ENCODE measurements at places on chromosomes 3 and 15.

- DNase-seq: no peak
Measured at GRCh38 chr3:50749822-50750221, 75.1 kb downstream of the DOCK3 start.

DNA sequence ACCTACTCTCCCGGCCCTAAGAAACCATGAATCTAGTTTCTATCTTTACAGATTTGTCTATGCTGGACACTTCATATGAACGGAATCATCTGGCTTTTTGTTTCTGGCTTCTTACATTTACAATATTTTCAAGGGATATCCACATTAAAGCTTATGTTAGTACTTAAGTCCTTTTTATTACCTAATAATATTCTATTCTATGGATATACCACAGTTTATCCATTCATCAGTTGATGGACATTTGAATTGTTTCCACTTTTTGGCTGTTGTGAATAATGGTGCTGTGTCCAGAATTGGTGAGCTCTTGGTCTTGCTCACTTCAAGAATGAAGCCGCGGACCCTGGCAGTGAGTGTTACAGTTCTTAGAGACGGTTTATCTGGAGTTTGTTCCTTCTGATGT, 42.6 kb downstream of the ARHGAP31 start:
- DNase-seq: no peak

- peak; percentile 75 for DNase-seq
Measured at GRCh38 chr3:37237252-37237651, 62.9 kb upstream of the LRRFIP2 start.

DNA sequence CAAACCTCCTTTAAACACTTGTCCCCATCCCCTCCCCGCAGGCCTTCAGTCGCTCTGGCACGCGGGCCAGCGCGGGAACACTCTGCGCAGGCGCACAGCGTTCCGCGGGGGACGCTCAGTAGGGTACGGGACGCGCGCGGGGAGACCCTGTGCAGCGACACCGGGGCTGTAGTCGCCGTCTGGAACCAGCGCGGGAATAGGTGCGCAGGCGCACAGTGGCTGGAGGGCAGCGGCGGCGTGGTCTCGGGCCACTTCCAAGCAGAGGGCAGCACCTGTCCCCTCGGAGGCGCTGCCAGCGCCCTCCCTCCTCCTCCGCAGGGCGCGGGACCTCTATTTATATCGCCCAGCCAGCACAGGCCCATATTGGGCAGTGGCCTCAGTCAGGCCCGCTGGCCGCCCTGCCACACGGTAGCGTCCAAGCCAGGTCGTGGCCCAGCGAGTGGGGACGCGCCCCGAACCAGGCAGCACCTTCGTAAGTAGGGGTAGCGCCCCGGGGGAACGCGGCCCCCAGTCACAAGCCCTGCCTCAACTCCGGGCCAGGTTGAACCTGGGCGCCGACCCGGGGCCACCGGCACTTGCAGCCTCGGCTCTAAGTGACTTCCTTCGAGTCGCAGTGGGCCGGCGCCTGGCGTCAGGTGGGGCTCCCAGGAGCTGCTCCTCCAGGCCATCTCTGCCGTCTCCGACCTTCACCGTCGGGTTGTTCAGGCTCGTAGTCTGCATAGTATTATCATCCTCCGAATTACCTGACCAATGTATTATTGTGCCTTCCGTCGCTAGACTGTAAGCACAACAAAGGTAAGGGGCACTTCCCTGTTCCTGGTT, at the start of gene KBTBD12:
TSS of gene KBTBD12 (plus strand) at position 118 of the 822 bp plus-strand sequence. CDS start 7,830 bp downstream, outside the sequence.
- DNase-seq: no peak

- no peak for DNase-seq
Measured at GRCh38 chr15:40940296-40940801, 11.2 kb downstream of the DLL4 start.

GRCh38 chr3:36305929-36306520, 74.3 kb upstream of the STAC start:
- DNase-seq: peak; percentile 22

DNA sequence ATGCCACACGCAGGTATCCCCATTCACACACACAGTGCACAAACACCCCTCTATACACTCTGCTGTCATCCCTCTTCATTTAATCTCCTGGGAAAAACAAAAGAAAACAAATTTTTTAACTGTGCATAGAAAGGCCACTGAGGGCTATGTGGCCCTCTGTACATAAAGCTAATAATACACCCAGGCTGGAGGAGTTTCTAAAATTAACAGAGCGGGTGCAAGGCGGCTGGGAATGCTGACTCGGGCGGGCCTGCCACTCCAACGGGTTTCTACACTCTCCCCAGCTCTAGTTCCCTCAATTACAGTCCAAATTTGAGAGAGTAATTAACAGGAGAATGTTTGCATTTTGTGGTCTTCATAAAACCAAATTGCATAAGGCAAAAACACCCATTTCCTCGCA, 23.1 kb downstream of the HCN4 start:
- DNase-seq: no peak

GRCh38 chr3:27554706-27555105, 70.5 kb upstream of the SLC4A7 start:
- DNase-seq: peak; percentile 56

DNA sequence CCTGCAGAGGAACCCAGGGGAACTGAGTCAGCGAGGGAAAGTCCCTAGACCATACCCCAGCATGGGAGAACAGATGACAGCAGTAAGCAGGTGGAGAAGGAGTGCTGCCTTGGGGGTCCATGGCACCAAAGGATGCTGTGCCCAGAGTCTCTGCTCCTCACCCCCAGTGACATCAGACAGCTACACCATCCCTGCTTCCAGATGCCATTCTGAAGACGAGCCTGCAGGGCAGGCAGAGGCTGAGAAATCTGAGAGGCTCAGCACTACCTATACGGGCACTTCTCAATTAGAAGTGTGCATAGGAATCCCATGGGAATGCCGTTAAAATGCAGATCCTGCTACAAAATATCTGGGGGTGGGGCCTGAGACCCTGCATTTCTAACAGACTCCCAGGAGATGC, 211.3 kb upstream of the NSMCE3 start:
- no peak for DNase-seq

- DNase-seq: no peak
Measured at GRCh38 chr3:30613133-30613825, 6.9 kb downstream of the TGFBR2 start.

DNA sequence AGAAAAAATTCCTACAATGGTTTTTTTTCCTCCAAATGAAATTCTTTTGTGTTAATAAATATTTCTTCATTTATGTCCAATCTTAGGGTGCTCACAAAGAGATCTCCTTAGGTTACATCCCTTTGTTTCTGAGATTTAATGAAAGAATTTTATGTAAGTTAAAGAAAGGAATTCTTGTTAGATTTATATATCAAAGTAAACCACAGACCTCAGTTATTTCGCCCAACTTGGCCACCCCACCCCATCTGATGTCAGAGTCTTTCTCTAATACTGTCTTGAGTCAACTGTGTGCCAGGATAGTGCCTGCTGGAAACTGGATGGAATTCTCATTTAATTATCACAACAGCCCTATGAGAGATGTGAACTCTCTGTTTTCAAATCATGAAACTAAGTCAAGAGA, 259.9 kb downstream of the OPA1 start:
- peak; percentile 33 for DNase-seq

GRCh38 chr15:56234804-56235203, 8.9 kb downstream of the RFX7 start:
- no peak for DNase-seq

DNA sequence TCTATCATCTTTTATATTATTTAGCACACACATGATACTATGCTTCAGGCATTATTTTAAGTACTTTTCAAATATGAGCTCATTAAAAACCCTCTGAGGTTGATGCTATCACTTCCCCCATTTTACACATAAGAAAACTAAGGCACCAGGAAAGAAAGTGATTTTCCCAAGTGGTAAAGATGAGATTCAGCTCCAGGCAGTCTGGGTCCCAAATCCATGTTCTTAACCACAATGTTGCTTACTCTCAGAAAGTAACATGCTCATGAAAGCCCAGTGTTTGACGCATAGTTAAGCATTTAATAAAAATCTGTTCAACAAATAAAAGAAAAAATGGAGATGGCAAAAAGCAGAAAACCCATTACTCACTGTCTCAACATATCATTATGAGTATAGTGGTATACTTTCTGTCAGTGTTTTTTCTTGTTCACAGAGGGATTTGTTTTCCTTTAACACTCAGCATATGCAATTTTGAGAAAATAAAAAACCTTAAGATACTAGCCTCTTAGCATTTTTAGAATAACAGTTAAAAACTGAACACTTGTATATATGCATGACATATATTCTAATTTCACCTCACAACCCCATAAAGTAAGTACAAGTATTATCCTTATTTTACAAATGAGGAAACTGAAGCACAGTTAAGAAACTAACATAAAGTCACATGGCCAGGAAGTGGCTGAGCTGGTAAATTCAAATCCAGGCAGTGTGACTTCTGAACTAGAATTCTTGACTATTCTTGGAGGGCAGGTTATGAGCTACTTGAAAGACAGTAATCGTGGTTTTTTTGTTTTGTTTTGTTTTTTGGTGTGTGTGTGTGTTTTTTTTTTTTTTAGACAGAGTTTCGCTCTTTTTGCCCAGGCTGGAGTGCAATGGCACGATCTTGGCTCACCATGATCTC, 10.4 kb downstream of the PEAK1 start:
- peak; percentile 9 for DNase-seq

DNA sequence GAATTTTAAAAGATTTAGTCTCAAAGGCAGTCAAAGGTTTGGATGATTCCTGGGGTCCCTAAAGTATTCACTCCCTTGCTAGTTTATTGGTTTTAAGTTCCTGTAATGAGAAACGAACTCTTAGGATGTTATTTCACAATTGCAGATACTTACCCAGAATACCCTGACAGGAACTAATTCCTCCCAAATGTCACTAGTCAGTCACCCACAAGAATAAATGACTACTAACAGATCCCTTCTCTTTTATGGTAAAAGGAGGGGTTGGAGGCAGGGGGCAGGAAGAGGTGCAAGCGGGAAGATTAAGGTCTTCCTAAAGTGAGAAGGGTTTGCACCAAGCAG, 174.2 kb upstream of the SLC2A2 start:
- no peak for DNase-seq

GRCh38 chr15:73751511-73751898, 1.6 kb downstream of the INSYN1 start:
- DNase-seq: no peak

DNA sequence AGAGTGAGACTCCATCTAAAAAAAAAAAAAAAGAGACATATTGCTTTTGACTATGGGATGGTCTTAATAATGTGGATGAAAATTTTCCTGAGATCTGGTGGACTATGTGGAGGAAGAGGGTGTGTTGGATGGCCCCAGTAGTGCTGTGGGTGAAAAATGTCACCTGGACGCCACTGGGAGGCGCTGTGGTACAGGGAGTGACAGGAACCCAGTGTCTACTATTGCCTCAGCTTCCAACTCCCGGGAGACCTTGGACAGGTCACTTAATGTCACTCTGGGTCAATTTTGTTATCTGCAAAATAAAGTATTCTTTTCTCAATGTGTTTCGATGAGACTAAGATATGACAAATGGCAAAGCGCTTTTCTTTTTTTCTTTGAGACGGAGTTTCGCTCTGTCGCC, 27.7 kb upstream of the DCP1A start:
- peak; percentile 43 for DNase-seq

DNA sequence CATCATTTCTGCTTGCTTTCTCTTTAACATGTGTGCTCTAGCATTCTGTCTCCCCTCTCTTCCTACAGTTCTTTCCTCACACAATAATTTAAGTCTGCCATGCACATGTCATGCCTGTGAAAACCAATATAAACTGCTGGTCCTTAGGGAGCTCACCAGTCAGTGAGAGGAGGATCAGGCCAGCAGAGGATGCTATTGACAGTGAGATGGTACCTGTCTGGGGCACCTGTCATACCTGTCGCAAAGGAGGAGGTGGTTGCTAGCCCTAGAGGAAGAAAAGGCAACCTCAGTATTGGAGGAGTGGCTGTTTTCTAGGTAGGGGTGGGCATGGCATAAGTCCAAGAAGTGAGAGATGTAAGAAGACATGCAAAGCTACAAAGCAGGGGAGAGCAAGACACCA, 194.6 kb downstream of the GABRG3 start:
- DNase-seq: no peak

GRCh38 chr3:111956449-111956848, 22.4 kb upstream of the ABHD10 start:
- no peak for DNase-seq

DNA sequence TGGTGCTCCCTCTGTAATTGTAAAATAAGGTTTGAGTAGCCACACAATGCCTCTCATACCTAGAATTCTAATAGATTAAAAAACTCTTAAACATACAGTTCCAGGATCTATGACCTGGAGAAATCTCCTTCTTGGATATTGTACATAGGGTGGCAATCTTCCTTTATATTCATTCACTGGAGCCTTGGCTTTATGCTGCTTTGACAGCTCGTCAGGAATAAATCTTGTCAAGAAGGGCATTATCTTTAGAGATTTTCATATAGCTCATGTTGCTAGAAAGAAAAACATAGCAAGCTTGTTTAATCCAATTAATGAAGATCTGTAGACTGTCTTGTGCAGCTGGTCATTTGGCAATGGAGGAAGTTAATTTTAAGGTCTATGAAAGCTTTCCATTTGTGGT, 131.1 kb downstream of the PYDC2 start:
- DNase-seq: no peak

GRCh38 chr15:101246824-101247745, 4.8 kb downstream of the CHSY1 start:
- DNase-seq: no peak

- DNase-seq: peak; percentile 76
Measured at GRCh38 chr3:136075218-136075808, 109.8 kb downstream of the PPP2R3A start.

DNA sequence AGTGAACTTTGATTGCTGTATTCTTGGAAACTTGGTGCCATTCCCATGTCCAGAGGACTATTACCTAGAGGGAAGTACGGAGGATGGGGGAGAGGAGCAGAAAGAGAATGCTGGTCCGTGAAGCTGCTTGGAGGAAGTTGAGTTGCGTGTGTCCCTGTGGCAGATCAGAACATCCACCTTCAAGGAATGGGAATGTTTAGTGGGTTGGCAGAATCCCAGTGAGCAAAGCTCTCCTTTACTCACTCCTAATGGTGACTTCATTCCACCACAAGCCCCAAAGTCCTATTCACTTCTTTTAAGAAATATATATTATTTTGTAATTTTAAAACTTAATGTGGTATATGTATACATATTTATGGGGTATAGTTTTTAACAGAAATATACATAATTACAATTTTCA, 247.8 kb upstream of the FEZF2 start:
- DNase-seq: peak; percentile 49

DNA sequence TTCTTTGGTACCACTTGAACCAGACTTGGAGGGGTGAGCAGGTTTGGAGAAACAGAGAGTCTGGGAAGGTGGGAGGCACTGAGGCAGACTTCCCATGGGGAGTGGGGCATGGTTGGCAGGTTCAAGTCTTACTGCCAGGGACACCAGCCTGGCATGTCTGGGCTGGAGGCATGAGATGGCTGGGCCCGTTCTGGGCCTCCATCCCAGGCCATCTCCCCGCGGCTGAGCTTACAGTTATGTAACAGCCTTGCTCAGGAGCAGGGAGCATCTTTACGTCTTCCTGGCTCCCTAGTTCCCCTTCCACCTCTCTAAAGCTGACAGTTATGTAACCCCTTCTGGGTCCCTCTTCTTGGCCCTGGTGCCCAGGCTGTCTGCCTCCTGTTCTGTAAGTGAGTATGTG, 12.4 kb downstream of the VIPR1 start:
- no peak for DNase-seq

GRCh38 chr15:60970246-60971170, 258.6 kb downstream of the RORA start:
- DNase-seq: peak; percentile 86

GRCh38 chr3:128486205-128486628, 6.8 kb downstream of the GATA2 start:
- no peak for DNase-seq

Data from fibroblast of skin of right biceps (primary cell).